ENCODE measurements at places on chromosomes 4 and X.

DNA sequence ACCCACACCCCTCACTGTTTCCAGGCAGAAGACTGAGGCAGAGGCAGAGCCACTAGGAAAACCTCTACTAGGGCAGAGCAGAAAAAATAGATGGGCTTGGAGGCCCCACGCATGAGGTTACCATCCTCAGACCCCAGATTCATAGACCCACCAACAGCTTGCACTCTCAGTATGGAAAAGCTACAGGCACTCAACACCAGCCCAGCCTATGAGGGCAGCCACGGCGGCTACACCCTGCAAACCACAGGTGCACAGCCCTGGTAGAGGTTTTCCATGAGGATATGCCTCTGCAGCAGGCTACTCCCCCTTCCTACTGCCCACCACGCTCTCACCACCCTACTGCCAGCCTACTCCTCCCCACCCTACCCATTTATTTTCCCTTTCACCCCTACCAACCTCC lies 235.1 kb downstream of the CWH43 start:
- no peak for DNase-seq

- no peak for DNase-seq
Observed at GRCh38 chrX:39299615-39300014, 498.4 kb downstream of the MID1IP1 start.

DNA sequence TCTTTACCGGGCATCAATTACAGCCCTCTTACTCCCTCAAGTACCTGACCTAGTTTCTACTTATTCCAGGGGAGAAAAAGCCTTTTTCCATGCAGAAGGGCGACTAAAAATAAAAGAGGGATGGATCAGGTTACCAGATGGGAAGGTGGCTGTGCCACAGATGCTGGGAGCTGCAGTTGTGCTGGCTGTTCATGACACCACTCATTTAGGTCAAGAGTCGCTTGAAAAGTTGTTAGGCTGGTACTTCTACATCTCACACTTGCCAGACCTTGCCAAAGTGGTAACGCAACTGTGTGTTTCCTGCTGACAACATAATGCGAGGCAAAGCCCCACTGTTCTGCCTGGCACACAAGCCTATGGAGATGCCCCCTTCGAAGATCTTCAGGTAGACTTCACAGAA lies 148.4 kb upstream of the FGF16 start:
- DNase-seq, result no peak

GRCh38 chrX:3674881-3675280 lies 38.6 kb downstream of the PRKX start:
- no peak for DNase-seq

DNA sequence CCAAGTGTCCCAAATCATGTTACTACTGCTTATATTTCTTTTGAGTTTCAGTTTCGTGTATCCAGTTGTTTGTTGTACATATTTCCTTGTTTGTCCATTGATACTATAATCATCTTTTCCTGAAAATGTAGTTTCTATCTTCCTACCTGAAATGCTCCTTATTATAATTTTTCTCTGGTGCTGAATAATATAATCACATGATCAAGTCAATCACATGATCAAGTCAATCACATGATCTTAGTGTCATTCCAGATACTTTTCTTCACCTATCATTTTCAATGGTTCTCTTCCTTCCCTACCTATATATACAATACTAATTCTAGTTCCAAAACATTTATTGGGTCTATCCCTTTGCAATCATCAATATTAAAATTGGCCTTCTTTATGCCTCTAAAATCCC lies 2058.8 kb downstream of the PCDH7 start:
- DNase-seq, result no peak

- no peak for DNase-seq
Observed at GRCh38 chrX:129726307-129727111, 12.3 kb upstream of the XPNPEP2 start.

GRCh38 chrX:6738518-6739470 lies 203.9 kb upstream of the VCX3A start:
- peak; percentile 88 for DNase-seq

DNA sequence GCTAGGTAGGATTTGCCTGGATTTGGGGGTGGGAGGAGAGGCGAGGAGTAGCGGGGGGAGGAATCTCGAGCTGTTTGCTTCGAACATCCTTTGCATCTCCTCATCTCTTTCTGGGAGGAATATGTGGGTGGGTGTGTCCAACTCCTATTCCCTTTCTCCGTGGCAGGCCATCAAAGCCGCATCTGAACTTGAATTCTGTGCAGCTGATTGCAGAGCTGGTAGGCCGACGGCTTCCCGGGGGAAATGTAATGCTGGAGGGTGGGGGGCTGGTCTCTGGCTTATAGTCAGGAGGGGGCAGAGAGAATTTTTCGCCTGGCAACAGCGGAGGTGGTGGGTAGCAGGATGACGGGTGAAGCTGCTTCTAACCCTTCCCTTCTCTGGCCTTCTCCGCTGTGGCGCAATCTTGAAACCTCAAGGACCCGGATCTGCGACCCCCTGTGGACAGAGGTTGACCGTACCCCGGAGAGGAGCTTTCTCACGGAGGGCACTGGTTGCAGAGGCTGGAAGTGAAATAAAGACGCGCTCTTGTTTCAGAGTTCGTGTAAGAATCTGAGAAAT lies 628 bp downstream of the ZCCHC12 start:
- no peak for DNase-seq

GRCh38 chr4:8848507-8849265 lies 23.0 kb downstream of the HMX1 start:
- no peak for DNase-seq

GRCh38 chr4:85607624-85608023 lies 132.7 kb downstream of the ARHGAP24 start:
- DNase-seq, result no peak

DNA sequence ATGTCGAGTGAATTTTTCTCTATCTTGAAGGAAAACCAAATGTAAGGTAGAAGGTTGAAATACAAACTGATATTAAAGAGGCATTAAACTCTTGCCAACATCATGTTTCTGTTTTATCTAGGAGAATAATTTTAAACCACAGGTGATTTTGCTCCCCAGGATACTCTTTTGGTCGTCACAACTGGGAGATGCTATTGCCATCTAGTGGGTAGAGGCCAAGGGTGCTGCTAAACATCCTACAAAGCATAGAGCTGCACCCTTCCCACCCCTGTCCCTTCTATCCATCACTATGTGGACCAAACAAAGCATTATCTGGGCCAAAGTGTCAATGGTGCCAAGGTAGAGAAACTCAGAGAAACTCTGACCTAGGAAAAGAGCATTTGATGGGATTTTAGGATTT lies 154.6 kb upstream of the MAGEB2 start:
- no peak for DNase-seq

DNA sequence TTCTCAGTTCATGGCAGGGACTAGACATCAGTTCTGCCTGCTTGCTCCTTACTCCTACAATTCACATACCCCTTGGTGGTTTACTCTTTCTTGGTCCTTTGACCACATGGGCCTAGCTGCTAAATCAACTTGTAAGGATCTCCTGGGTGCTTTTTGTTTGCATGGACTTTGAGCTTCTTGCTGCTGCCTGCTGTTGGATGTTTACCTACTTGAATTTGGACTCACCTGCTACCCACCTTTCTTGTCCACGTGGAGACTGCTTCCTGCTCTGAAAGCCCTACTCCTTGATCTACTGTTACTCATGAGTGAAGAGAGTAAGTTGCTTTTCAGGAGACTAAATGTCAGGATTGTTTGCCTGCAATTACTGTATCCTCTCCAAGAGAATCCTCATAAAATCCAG lies 15.2 kb upstream of the ARHGAP24 start:
- DNase-seq, result no peak

DNA sequence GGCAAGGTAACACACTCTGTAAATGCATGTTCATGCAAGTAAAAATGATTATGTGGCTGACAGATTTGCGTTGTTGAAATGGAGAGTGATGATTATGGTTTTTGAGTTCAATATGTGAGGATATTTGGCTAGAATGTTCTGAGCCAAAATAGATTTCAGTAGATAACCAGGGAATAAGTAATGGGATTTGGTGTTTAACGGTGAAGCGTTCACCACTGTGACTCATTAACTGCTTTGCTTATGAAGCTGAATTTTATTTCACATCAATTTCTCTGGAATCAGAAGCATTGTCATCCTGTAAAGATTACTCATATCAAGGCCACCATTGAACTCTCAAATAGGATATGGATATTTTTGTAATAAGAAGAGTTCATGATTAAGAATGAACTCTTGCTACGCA lies 11.7 kb downstream of the AFP start:
- no peak for DNase-seq

GRCh38 chr4:2948895-2949781 lies 14.1 kb downstream of the NOP14 start:
- peak; percentile 19 for DNase-seq

DNA sequence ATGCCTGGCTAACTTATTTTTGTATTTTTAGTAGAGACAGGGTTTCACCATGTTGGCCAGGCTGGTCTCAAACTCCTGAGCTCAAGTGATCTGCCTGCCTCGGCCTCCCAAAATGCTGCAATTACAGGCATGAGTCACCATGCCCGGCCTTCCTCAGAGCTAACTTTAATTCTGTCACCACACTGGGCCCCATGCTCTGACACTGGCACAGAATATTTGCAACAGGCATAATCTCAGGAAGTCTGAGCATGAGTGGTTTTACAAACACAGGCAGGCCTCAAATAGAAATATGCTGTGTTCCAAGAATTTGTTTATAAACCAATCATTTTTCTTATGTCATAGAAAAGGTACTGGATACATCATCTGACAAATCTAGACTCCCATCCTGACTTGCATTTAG lies 32.7 kb upstream of the FAM9C start:
- DNase-seq, result no peak

DNA sequence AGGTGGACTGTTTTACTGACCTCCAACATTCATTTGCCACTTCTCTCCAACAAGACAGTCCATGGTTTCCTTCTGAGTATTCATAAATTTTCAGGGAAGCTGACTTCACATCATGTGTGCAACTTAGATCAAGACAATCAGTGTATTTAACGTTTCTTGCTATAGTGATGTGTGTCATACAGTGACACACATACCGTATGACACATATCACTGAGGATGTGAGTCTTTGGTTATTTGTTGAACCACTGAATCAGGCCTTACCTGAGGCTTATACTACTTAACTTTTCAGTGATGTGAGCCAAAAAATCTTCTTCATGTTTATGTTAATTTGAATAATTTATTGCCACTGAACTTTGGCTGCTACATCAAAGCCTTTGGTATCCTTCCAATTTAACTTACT lies 166.8 kb downstream of the BMPR1B start:
- no peak for DNase-seq

GRCh38 chr4:40710484-40711254 lies 39.1 kb upstream of the NSUN7 start:
- DNase-seq, result no peak

GRCh38 chrX:22689290-22689689 lies 310.5 kb upstream of the DDX53 start:
- DNase-seq, result no peak

GRCh38 chrX:136639506-136640176 lies 8.3 kb upstream of the CD40LG start:
- no peak for DNase-seq

DNA sequence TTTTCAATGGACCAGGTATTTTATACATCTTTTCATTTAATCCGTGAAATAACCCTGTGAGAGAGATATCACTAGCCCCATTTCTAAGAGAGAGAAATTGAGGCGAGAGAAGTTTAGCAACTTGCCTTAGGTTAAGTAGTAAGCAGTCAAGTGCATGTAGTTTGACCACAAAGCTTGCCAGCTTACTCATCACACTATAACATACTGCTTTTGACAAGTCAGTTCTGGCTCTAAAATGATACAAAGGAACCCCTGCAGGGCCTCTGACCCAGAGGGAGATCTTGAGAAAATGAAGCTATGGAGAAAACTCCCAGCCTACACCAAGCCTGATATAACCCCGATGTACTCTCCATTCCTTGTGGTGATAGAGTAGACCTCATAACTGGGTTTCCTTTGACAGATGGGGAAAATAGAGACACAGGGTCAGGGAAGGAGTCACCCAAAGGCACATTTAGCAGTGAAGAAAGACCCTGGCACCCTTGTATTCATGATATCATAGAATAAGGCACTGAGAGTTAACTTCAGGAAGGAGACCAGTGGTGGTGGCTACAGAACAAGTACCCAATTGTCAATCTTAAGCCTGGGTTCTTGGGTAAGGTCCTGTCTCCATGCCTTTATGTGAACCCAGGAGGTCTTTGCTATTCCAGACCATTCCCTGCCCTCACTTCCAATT lies 60.2 kb upstream of the MSN start:
- DNase-seq, result no peak

DNA sequence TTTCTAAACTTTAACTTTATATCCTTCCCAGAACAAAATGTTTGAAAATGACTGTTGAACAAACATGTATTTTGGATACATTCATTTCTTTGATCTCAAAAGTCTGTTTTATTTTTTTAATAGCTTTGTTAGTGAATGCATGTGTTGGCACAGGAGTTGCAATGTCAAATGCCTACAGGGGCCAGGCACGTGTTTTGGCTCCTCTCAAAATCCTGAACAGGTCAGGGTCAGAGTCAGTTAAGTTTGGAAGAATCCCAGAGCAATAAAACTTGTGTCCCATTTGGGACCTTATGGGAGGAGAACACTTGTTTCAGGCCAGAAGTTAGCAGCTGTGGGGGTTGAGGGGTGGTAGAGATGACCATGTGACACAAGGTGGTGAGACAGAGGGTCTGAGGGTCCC lies 29.0 kb upstream of the CCDC110 start:
- no peak for DNase-seq

- no peak for DNase-seq
Observed at GRCh38 chrX:148854306-148854705, 353.9 kb downstream of the AFF2 start.

GRCh38 chr4:185213877-185214276 lies 4.5 kb downstream of the SNX25 start:
- DNase-seq, result no peak

- DNase-seq, result no peak
Observed at GRCh38 chrX:118493016-118493415, 2.6 kb upstream of the DOCK11 start.

- no peak for DNase-seq
Observed at GRCh38 chr4:111991163-111991562, 154.1 kb upstream of the FAM241A start.

GRCh38 chr4:5292101-5292500 lies 240.8 kb downstream of the STK32B start:
- DNase-seq, result no peak

DNA sequence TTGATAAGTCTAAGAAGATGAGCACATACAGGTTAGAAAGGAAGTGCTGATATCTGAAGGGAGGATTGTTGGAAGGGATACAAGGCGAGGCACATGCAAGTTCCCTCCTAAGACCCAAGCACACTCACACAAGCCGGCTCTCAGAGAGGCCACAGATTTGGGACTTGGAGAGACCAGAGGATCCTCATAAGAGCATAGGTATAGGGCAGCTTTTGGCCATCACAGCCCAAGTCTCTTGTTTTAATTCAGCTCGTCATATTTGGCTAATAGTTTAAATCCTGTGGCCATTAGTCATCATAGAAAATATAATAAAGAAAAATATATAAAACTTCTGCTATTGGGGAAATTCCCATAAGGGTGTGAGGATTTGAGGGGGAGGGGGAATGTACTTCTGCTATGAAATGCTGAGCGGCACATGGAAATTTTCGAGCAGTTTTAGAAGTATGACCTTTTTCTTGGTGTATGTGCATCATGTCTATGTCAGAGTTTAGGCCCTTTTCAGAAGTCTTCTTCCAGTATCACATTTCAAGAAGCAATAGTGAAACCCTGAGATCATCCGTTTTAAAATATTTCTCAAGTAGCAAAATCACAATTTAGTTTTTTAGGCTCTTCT lies 97.7 kb downstream of the NFKB1 start:
- DNase-seq, result no peak

GRCh38 chr4:104344342-104344980 lies 150.2 kb downstream of the CXXC4 start:
- no peak for DNase-seq

GRCh38 chr4:8778291-8778690 lies 93.3 kb downstream of the HMX1 start:
- DNase-seq, result no peak

- DNase-seq, result no peak
Observed at GRCh38 chr4:133802359-133803140, 399.0 kb downstream of the PABPC4L start.
